ENCODE measurements at places on chromosomes 1 and 21.

- no peak for DNase-seq
Observed at GRCh38 chr21:45799765-45800338, 156.3 kb downstream of the PCBP3 start.

DNA sequence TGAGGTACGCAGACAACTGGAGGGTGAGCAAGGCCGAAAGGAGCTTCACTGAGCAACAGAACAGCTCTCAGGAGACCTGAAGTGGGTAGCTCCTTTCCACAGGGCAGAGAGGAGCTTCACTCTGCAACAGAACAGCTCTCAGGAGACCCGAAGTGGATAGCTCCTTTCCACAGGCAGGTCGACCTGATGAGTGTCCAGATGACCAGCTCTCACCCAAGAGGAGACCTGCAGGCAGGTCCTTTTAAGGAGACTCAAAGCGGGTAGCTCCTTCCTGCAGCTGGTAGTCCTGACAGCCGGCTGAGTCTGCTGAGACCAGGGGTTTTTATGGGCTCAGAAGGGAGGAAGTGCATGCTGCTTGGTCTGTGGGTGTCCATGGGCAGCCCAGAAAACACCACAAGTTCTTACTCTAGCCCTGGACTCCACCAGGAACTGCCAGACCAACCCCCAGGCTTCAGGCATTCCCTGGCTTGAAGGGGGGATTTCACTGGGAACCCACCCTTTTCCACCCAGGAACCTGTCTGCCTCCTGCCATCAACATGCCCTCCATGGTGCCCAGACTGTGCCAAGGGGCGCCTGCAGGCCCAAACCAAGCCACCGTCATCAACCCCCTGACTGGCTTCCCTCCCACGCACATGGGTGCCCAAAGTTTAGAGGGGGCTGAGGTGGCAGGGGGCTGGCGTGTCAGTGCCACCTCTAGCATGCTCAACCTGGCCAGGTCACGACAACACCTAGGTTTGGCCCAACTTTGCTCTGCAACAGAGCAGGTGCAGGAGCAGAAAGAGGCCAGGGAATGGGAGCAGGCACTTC, 43.6 kb downstream of the ZBTB8OS start:
- no peak for DNase-seq

DNA sequence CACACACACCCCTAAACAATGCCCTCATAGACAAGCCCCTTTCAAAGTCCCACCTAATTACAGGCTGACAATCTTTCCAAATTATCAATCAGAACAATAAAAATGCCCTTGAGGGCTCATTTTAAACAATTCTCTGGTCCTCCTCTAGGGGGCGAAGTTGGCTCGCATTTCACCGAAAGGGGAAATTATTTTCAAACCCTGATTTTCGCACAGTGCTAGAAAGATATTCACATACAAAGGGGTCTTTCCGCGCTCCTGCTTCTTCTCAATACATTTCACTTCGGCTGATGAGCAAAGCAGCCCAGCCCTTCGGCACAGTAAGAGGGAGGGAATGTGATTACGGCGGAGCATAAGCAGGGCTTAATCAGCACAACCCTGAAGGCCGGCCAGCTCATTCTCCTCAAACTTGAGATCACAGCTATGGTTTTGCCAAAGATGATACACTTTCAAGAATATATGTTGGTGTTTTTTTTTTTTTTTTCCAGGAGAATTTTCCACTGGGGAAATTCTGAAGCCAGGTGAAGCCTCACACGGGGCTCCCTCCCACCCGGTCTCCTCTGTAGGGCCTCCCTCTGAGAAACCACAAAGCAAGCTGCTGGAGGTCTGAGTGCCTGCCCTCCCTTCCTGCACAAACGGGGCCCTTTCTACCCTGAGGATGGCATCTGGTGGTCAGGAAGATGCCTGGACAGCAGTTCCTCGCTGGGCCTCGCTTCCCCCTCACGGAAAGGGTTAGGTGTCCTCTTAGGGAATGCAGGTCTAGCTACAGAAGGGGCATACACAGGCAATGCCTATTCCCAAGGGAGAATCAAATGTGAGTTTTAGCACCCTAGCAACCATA, 66.9 kb downstream of the GNG12 start:
- no peak for DNase-seq

DNA sequence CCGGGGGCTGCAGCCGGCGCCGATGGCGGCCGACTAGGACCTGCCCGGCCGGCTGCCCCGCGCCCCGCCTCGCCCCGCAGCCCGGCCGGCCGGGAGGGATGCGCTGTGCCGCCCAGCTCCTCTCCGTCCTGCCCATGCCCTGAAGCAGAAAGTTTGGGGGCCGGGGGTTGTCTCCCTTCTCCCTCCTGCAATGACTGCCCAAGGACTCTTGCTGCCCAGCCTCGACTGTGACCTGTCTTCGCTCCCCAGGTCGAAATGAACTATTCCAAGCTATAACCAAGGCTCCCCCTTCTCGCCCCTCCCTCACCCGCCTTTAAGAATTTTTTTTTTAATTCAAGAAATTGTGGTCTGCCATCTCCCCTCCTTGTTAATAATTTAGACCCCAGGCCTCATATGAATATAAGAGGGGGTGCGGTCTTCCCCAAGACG, 361 bp downstream of the TMCC2 start:
- DNase-seq, result no peak

- no peak for DNase-seq
Observed at GRCh38 chr1:202131956-202132821, 9.5 kb downstream of the GPR37L1 start.

GRCh38 chr21:45401916-45402900, 2.8 kb upstream of the COL18A1 start:
- no peak for DNase-seq

DNA sequence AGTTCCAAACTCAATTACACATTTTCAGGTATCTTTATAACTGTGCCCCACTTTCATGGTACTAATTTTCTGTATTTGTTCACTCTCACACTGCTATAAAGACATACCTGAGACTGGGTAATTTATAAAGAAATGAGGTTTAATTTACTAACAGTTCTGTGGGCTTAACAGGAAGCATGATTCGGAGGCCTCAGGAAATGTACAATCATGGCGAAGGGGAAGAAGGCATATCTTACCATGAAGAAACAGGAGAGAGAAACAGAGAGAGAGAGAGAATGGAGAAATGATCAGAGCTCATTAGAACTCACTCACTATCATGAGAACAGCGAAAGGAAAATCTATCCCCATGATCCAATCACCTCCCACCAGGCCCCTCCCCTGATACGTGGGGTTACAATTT, 874.1 kb upstream of the B3GALT2 start:
- DNase-seq, result no peak

DNA sequence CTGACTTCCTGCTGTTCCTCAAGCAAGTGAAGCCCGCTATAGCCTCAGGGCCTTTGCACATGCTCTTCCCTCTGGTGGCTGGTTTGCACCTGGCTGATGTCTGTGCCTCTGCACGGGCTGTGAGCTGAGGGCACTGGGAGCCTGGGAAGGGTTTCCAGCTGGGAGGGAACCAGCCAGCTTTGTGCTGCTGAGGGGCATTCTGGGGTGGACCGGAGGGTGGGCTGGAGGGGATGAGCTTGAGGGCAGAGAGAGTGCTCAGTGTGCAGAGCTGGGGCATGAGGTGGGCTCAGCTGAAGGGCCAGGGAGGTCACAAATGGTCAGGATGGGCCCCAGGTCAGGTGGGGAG, 305.7 kb downstream of the MATN1 start:
- no peak for DNase-seq

DNA sequence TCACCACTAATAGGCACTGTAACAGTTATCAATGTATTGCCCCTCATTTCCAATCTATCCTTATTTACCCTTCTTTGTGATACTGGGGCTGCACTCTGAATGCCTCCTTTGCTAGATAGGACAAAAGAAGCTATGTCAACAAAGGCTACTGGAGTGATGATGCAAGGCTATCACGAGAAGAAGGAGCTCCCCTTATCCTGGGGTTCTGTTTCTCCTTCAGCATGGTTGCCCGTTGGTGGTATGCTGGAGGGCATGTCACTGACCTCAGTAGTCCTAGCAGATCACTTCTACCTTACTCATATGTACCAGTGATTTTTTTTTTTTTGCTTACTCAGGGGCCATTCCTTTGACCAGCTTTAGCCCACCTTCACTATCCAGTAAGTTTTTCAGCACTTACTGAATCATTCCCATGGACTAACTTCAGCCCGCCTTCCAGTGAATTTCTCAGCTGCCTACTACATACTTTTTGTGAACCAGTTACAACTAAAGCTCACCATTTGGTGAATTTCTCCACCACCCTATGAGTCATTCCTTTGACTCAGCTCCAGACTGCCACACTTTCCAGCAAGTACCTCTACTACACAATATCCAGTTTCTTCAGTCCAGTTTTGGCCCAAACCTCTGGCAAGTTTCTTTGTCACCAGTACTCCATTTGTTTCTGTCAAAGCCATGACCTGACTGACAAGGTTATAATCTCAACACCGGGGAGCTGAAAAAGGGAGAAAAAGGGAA, 944.5 kb downstream of the KCNT2 start:
- DNase-seq, result no peak

DNA sequence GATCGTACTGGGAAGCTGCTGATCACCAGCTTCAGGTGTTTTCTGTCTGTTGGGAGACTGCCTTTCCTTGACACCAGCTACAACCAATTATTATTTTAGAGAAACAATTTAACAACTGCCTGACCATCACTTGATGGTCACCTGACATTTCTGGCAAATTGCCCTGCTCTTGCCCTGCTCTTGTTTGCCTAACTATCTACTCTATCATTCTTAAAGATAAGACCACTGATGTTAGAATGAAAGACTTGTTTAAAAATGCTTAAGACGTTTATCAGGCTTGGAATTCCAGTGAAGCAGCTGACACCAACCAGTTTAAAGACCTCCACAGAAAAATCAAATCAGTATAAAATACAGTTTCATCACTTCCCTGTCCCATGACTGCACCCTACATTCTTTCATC, 423.3 kb upstream of the CAMK1G start:
- DNase-seq, result no peak

GRCh38 chr1:198829944-198830343, 191.1 kb downstream of the PTPRC start:
- DNase-seq, result no peak

DNA sequence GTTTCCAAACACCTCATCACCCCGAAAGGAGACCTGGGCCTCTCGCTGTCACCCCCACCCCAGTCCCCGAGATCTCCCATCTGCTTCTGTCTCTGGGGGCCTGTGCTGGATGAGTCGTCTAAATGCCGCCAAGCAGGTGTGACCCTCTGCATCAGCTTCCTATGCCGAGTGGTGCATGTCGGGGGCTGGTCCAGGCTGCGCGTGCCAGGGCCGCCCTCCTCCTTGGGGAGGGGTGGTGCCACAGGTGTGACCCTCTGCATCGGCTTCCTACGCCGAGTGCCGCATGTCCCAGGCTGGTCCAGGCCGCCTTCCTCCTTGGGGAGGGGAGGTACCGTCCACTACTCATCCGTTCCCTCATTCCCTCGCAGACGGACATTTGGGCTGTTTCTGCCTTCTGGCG, 115.7 kb downstream of the PRDM16 start:
- DNase-seq, result no peak

GRCh38 chr1:230501242-230501641, 75.1 kb upstream of the PGBD5 start:
- no peak for DNase-seq

GRCh38 chr1:224929335-224930237, at the start of gene DNAH14:
Gene DNAH14, plus strand, starts transcription at chr1:224929675. Its CDS starts 23,028 bp downstream, at chr1:224952703.
- no peak for DNase-seq

- DNase-seq, result no peak
Observed at GRCh38 chr1:211908453-211908852, 77.9 kb upstream of the LPGAT1 start.

DNA sequence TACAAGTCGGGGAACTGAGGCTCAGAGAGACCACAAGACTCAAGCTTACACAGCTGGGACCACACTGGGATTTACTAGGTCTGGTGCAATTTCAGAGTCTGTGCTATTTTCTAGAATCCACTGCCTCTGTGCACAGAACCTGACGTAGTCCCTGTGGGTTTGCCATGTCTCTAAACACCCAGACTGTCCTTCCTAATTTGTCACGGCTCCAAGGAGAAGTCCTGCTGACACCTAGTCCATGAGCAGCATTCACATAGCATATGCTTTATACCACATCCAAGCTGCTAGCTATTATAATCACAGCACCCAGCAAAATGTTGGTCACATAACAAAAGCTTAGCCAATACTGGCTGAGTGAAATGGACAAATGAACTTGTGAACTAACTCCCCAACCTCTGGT, 79.0 kb upstream of the HMGB4 start:
- DNase-seq, result no peak

DNA sequence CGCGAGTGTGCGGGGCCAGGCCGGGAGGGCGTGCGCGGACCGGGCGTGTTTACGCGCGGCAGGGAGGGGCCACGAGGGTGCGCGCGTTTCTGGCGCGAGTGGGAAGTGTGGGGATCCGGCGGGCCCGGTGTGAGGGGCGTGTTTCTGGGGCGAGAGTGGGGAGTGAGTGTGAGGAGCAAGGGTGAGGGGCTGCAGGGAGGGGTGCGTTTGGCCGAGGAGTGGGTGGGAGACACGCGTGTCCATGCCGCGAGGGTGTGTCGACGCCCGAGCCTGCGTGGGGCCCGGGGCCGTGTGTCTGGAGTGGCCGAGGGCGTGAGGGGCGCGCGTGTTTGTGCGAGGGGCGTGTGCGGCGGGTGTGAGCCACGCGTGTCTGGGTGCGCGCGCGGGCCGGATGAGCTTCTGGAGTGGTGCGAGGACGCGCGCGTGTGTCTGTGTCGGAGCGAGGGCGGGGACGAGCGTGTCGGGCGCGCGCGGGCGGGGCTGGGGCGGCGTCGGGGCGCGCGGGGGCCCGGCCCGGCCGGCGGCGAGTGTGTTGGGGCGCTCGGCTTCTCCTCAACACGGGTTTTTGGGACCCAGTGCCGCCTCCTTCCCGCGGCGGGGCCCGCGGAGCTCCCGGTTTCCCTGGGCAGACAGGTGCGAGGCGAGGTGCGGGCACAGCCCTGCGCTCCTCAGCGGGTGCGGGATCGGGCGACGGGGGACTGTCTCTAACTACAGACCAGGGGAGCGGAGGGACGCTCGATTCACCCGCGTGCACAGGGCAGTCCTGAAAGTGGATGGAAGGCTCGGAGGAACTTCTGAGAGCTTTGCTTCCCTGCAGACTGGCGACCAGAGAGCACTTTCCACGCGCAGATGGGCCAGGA, 65.8 kb upstream of the VAMP3 start:
- no peak for DNase-seq

DNA sequence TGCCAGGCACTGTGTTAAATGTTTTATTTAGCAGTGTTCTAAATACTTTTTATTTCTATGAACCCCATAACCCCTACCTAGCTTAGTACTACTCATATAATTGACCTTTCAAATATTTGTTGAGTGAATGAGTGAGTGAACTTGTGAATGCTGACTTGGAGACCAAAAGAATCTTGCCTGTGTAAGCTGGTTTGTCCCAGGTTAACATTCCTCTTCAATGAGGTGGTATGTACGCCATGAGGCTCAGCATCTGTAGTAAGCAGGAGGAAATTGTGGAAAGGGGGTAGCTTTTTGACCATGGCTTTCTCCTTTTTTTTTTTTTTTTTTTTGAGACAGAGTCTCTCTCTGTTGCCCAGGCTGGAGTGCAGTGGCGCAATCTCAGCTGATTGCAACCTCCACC, 14.6 kb downstream of the MED18 start:
- no peak for DNase-seq
